ENCODE measurements at places on chromosomes 5 and 9.

GRCh38 chr5:5933651-5934050, 444.7 kb downstream of the MED10 start:
- no peak for DNase-seq

DNA sequence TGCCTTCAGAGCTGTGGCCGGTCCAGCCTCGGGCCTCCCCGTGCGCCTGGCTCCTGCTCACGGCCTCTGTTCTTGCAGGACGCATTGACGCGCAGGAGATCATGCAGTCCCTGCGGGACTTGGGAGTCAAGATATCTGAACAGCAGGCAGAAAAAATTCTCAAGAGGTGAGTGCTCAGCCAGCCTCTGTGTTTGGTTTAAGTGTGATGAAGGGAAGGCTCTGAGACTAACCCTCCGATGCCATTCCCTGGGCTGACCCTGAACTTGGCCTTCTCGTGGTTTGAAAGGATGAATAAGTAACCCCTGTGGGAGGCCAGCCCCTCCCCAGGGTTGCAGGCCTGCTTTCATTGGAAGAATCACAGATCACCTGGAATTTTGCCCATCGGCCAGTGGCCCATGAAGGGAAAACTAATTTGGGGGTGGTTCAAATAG, 26.3 kb downstream of the PTGES2 start:
- no peak for DNase-seq

GRCh38 chr5:137361280-137361679, 137.8 kb downstream of the SPOCK1 start:
- DNase-seq, result no peak

- no peak for DNase-seq
These were observed 424.0 kb upstream of the BRINP1 start for GRCh38 chr9:119793218-119793617.
